ENCODE measurements at places on chromosomes 1 and 21.
A peak's percentile ranks its signal among the peaks of the same experiment; 100 is the strongest.

GRCh38 chr1:183125279-183125999 lies 60.6 kb upstream of the LAMC2 start:
- DNase-seq, result no peak

GRCh38 chr21:29238053-29238966 lies 60.4 kb upstream of the BACH1 start:
- no peak for DNase-seq

GRCh38 chr1:192538407-192539296 lies 36.9 kb upstream of the RGS1 start:
- no peak for DNase-seq

GRCh38 chr21:20999659-21000058 lies 1.4 kb downstream of the NCAM2 start:
- peak; percentile 41 for DNase-seq

GRCh38 chr1:48470950-48471690 lies 884 bp downstream of the SPATA6 start:
- no peak for DNase-seq

GRCh38 chr1:188615321-188615720 lies 1786.6 kb downstream of the PLA2G4A start:
- no peak for DNase-seq

GRCh38 chr21:45465611-45466329 lies 60.8 kb downstream of the COL18A1 start:
- DNase-seq, result no peak

DNA sequence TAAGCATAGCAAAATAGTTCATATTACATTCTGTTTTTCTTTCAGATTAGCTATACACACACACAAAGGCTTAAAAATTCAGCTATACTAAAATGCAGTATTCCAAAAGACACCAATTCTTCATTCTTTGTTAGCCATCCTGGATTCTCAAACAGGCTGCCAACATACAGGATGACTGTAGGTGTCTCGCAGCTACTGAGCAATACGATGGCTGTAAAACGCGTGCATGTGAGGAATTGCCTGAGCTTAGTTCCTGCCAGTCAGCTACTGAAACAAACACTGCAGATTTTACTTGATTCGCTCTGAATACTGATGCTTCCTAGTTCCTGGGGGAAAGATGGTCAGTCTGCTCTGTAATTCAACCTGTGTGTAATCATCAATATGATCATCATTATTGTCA lies 24.7 kb upstream of the HMGN1 start:
- no peak for DNase-seq

DNA sequence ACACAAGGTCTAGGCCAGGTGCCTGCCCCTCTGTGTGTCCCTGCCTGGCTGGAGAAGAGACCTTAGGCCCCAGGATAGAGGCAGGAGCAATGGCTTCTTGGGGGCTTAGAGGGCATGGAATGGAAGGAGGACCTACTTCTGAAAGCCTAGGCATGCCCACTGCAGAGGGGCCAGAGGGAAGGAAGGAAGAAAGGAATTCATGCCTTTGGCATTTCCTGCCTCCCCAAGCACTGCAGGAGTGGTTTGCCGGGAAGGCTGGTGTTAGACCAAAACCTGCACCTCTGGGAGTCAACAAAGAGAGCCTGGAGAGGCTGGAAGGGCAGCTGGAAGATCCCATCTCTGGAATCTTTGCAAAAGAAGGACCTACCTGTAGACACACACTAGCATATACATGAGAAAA lies 50.7 kb upstream of the KCNE2 start:
- no peak for DNase-seq

DNA sequence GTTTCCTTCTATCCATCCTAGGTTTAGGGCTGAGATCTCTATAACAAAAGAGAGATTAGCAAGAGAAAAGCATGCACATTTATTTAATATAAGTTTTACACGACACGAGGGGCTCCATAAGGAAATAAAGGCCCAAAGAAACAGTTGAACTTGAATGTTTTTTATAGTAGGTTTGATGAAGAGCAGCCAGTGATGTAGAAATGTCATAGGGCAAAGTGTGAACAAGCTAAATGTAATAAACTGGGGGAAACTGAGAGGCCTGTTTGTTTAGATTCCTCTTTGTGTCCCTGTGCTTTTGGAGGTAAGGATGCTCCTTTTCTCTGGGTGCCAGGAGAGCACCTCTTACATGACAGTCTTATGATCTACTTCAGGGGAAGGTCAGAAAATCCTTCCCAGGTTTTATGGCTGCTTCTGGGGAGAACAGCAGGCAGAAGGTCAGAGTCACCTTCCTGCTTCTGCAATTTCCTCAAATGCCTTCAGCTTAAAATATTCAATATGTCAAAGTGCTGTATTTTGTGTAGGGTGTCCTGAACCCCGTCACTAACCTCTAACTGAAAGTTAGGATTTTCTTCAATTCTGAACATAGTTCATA lies 9.5 kb upstream of the HORMAD1 start:
- no peak for DNase-seq

GRCh38 chr1:56931211-56931610 lies 34.6 kb downstream of the C8B start:
- DNase-seq, result no peak

- peak; percentile 55 for DNase-seq
Measured at GRCh38 chr1:2194898-2195673, 514 bp upstream of the FAAP20 start.

Data from substantia nigra (tissue), 51 donors.